Activated CD8-positive, alpha-beta T cell treated with anti-CD3 and anti-CD28 coated beads, Interleukin-2, amount 10 ng/mL, durations not matched to agents 7 days and 5 days (primary cell): ENCODE measurements at places on chromosomes 6 and 20.

- DNase-seq = peak; percentile 43
Observed at GRCh38 chr6:143806282-143807102, 36.6 kb upstream of the LTV1 start.

- no peak for DNase-seq
Observed at GRCh38 chr20:32645134-32645533, 28.6 kb downstream of the C20orf203 start.

DNA sequence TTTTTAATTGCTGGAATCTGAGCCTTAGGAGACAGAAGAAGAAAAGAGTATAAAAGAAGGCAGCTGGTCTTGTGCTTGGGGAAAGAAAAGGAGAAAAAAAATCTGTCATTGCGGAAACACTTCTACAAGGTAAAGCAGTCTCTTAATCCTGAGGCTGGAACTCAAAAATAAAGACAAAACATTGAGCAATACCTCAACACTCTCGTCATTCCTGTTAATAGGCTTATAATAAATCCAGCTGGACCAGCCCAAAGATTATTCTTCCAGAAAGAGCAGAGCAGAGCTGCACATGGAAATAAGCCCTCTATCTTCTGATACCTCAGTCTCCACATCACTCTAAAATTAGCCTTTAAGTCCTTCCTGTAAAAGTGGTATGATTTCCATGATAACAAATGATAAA lies 62.0 kb upstream of the HIVEP1 start:
- DNase-seq = no peak

GRCh38 chr20:14928083-14928482 lies 590.7 kb upstream of the FLRT3 start:
- no peak for DNase-seq

DNA sequence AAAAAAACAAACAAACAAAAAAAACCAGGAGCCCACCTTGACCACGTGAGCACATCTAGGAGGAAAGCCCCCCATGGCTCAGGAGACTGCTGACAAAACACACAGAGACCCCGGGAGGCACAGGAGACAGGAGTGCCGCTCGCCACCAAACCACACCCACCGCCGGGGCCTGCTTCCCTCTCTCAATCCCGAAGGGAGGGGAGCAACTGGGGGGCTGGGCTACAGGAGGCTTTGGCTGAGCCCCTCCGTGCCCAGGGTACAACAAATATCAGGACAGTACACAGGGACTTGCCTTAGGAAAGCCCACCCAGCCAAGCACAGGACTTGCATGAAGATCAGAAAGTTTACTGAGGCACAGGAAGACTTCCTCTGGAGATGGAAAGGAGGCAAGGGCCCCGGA lies 102.5 kb downstream of the TAF4 start:
- DNase-seq = no peak

GRCh38 chr6:36118550-36119107 lies 11.7 kb upstream of the MAPK13 start:
- DNase-seq = peak; percentile 74

DNA sequence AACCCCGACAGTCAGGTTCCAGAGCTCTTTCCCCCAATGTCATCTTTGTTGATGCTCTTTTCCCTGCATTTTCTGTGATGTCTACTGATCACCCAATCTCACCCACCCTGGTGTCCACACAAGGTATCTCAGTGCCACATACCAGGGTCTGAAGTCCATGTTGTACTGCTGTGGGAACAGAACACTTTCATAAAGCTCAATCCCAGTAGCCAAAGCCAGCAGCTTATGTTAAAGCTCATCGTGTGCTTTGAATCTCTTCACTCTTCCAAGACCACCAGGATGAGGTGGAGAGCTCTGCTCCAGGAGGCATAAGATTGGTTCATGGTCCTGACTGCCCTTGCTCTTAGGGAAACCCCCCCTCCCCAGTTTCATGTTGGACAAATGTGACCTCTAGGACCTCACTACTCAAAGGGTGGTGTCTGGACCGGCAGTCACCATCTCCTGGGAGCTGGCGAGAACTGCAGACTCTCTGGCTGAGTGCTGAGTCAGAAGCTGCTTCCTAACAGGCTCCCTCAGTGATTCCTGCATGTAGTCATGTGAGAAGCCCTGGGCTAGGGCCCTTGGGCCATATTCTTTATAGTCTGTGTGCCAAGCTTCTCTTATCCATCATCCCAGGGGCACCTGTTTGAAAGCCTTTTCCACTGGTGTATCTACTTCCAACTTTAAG lies 13.4 kb upstream of the CPNE5 start:
- no peak for DNase-seq

GRCh38 chr20:35621560-35621946 lies 5.9 kb downstream of the SPAG4 start:
- DNase-seq = no peak

DNA sequence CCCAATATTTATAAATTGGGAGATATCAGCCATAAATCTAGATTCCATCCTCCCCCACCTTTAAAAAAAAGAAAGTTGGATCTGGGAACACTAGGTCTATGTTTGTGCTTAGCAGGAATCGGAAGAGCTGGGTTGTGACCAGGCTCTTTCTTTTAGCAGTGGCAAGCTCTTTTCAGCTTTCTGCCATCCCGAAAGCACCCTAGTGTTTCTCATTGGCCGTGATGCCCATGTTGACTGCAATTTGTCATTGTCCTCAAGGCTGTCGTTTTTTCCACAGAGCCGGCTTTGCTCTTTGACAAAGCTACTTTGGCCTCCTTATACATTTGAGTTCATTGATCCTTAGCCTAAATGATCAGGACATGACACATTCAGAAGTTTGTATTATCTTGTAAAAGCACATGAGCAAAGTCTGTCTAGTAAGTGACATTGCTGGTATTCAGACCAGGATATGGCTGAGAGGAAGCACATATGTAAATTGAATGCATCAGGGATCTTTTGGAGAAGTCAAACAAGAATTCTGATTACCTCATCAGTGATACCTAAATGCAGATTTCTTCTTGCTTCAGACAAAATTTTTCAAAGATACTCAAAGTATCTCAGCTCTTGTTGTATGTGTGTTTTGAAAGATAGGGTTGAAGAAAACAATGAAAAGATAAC lies 50.1 kb downstream of the CARMIL1 start:
- no peak for DNase-seq

DNA sequence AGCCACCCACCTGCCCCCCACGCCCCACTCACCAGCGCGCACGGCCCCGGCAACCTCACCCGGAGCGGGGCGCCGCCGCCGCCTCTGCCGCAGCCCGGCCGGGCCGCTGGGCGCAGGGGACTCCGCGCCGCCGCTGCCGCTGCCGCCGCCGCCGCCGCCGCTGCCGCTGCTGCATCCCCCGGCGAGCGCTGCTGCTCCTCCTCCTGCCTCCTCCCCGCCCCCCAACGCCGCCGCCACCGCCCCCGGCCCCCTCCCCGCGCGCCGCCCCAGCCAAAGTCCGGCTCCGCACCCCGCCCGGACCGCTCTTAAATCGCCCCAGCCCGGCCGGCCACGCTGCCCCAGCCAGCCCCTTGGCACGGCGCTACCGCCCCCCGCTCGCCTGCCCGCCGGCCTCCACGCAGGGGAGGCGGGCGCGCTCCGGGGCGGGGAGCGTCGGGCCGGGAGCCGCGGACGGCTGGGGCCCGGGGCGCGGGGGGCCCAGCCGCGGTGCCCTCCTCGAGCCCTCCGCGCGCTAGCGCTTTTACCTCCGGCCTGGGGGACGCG lies at the start of gene SULF2:
Gene SULF2, minus strand, starts transcription at position 171 of the 543 bp plus-strand sequence. CDS start 28,118 bp downstream, outside the sequence.
- DNase-seq = no peak

DNA sequence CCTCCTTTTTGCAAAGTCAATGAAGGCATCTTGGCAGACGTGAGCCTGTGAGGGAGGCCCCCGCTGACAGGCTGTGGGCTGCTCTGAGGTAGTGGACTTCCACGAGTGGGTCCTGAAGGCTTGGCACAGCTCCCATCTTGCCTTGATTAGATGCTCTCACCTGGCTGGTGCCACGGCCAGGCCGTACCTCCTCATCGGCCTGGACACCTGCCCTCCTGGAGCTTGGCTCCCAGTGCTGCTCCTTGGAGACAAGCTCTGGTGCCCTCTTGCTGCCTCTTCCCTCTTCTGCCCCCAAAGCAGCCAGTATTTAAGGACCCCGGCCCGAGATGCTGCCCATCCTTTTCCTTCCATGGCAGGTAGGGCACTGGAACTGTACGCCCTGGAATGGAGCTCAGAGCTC lies 93.5 kb downstream of the ERMARD start:
- no peak for DNase-seq

DNA sequence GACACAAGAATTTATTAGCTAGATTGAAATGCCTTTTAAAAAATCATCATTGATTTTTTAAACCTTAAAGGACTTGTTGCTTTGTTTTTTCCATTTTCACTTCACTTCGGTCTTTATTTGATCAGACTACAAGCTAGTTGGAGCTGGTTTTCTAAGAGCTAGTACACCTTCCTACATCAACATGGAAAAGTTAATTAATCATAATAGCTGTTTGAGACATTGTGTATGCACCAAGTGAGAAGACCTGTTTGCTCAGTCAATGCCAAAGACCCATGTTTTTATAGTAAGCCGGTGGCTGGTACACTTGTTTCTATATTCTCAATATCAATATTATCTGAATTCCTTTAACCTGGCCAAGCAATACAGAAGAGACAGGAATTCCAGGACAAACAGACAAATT lies 310.2 kb upstream of the SGK1 start:
- no peak for DNase-seq

DNA sequence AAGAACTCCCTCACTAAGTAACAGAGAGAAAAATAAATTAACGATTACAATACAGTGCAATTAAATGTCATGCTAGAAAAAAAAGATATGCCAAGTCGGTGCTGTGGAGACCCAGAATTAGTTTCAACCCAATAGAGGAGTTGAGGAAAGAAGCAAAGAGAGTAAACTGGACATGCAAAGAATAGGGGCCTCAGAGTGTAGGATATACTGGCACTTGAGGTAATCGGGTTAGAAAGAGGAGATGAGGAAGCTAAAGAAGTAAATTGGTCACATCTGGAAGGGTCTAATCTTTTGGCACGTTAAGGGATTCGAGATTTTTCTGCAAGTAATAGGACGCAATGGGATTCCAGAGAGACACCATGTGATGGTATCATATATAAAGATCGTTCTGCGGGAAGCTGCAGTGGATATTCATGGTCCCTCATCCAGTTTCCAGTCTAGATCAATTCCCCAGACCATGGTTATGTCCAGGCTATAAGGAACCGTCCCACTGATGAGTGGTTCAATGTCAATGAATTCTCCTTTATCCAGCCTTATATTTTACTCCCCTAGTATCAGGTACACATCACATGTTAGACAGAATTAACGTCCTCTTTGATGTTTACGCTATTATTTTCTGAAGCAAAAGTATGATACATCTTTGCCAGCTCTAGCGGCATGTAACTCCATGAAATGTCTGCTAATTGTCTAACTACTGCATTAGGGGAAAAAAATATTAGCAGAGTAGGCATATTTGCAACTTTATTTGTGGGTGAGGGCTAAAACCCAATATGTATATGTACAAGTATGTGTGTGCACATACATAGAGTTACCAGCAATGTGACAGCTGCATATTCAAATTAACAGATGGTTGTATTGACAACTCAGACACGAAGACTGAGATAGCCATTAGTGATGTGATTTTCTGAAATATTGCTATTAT lies 1.1 kb upstream of the TBC1D32 start:
- DNase-seq = no peak

GRCh38 chr6:39493174-39493573 lies 170.7 kb upstream of the KCNK16 start:
- no peak for DNase-seq

DNA sequence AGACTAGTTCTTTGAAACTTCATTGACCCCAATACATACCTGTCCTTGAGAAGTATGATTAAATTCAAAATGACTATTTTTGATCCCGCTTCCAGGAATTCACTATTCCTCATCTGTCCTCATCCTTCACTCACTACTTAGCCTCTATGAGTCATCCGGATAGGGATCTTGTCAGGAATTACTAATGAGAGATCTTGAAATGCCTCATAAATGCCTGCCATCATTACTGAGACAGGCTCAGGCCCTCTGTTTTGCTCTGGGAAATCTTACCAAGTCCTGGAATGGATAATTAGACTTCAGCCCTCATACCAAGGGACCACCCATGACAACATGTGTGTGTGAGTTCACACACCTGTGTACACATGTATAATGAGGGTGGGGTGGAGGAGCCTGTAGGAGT lies 2.8 kb upstream of the CYP24A1 start:
- DNase-seq = no peak

GRCh38 chr6:144392536-144392935 lies 107.4 kb downstream of the UTRN start:
- DNase-seq = no peak

DNA sequence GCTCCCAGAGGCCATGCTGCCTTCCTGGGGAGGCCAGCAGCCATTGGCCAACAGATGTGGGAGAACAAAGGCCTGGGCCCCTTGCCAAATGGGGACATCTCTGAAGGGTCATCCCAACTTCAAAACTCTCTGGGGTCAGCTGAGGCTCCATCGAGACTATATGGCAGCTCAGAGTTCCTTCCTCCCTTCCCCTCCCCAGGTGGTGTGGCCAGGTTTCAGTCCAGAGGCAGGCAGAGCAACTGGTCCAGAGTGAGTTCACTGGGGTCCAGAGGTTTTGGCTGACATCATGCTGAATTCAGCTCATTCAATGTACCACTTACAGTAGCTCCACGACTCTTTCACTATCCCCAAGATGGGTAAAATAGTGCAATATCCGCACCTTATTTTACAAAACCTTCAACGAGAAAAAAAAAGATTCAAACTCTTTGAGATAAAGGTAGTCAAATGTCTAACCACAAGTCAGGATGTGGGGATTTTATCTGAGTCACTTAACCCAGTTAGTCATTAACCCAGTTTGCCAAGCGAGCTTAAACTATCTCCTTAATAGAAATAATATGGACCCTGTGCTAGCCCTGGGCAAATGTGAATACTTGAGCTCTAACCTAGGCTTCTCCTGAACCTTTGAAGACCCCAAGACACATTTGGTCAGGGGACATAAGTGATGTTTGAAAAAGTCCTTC lies 108.4 kb upstream of the PLEKHG1 start:
- peak; percentile 31 for DNase-seq

DNA sequence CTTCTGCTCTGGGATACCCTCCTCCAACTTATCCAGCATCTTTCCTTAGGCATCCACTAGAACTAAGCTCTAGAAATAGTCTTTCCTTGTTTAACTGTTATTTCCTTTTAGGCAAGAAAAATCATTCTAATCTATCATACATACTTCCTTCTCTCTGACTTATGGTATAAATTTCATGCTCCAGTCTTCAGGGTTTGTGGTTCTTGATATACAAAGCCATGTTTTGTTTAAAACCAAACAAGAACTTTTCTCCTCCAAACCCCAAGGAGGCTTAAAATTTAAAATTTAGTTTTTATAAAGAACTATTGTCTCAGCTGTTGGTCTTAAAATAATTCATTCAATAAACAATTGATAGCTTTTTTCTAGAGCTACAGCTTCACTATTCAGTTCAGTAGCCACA lies 77.2 kb downstream of the CD164 start:
- DNase-seq = no peak
